ENCODE measurements at places on chromosomes 1 and 21. TPM values are rescaled to one million over a fixed set of nuclear protein-coding genes. Genes with fewer than 3 reads are reported as not detected.

EPHA2 gene
- total RNA-seq = 44.8 TPM

DNA sequence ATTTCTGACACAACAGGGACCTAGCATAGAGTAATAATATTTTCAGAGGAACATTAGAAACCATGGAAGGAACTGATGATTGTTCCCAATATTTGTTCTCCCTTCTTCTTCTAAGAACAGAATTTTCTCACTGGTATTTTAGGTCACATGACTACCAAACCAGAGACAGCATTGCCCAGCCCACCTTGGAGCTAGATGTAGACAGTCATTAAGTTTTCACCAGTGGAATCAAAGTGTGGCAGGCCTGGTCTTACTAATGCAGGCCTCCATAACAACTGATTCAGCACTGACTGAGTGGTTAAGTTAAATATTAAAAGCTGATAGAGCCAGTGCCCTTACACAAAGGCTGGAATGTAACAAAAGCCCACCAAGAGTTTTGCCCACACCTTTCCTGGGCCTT is 244.4 kb downstream of the ZNF648 start:
- no peak for DNase-seq

FAM72B gene
- 0.55 TPM for total RNA-seq

DNA sequence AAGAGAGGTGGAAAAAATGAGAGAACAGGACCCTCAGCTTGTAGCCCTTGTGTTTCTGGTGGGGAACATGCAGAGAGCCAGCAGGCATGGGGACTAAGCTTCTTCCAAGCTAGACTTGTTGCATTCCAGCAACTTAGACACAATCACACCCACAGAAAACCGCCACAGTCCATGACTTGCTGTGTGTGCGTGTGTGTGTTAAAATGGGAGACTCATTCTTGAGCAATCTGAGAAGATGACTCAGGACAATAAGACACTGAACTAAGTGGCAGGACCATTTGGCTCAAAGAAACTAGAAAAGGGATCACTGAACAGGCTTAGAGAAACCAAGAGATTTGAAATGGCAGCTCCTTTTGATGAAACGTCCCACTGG is 78.0 kb downstream of the HLX start:
- DNase-seq = no peak

TRIM67 gene
- total RNA-seq = not detected

DNA sequence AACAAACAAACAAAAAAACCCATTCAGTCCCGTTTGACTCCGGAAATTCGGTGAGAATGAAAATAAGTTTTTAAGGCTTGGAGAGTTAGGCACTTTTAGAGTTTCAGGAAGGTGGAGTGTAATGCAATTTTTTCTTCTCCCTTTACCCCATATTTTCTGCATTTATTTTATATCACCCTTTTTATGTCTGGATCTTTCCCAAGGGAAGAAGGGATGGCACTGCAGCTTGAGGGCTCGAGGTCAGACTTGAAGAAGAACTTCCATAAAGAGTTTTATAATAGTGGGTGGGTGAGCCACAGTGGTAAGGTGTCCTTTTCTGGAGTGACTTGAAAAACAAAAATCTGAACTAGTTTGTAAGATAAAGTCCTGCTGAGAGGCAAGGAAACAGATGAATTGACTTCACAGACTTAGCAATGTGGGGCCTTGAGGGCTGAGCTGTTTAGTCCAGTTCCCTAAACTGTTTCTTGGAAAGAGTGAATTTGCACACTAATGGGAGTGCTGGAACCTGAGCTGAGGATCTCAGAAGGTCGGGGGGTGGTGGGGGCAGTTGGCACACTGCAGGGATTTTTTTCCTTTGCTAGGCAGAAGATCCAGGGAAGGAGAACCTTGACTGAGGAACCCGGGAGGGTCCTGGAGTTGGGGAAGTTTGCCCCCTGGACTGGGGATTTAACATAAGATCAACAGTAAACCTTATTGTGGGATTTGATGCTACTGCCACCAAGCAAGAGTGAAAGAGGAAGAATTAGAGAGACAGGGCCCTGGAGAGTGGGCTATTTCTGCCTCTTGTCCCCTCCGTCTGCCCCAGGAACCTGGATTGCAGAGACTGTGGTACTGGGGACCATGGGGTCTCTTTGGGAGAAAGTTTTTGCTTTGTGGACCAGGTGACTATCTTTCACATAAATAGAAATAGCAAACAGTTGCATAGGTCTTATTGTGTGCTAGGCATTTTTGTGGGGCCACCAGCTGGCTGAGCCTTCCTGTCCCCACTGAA is 1.8 kb upstream of the MEX3A start:
- no peak for DNase-seq

DNA sequence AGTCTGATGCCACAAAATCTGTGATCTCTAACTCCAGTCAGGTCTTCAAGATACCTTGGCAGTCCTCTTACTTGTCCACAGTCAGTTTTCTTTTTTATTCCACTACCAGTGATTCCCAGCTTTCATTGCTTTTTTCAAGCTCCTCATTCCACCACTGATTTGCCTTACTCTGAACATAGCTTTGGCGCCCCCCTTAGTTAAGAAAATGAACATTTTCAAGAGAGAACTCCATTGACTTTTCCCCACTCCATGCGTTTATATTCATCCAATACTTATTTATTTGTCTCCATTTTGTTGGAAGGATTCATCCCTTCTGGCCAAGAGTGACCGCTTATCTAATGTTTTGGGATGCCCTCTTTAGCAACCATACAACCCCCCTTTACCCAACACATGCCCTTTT is 33.9 kb upstream of the IPO9 start:
- DNase-seq = no peak

Measured in upper lobe of right lung (tissue), 1 donor.